Cortex of kidney (tissue), 1 donor: ENCODE measurements at places on chromosomes 6 and 20.

DNA sequence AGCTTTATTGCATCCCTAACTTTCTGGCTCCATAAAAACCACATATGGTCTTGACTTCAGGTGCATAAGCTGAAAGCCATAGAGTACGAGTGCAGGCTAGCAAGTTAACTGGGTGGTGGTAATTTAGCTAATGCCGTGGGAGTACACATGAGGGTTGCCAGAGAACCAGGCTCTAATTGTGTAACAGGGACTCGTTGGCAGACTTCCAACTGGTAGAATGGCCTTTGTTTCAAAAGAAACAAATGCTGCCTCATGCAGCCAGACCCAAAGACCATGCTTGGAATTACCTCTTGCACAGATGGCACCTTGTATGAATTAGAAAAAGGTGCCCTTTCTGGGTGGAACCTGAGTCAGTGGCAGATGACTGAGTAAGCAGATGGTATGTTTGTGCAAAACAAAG is 73.2 kb downstream of the LY86 start:
- DNase-seq, result no peak

DNA sequence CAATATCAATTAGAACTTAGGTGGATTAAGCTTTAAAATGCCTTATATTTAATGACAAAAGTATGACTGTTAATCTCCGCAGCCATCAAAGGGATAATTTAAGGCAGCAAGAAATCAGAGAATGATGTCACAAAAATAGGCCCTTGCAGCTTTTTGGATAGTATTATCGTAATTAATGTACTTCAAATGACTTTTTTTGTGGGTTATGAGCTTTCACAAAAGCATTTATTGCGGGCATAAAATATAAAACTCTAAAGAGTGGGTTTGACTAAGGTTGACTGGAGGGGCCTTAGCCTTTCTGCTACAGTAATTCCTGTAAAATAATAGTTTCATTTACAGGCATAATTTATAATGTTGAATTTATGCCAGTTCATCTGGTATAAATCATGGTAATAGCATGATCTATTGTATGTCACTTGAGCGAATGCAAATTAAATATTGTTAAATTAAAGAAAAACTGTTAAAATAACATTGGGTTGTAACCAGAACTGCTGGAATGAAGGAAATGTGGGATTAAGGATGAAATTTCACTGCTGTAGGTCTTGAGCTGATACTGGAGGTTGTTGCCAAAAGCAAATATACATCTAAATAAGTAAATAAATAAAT is 78.5 kb upstream of the ZFP64 start:
- DNase-seq, result no peak

DNA sequence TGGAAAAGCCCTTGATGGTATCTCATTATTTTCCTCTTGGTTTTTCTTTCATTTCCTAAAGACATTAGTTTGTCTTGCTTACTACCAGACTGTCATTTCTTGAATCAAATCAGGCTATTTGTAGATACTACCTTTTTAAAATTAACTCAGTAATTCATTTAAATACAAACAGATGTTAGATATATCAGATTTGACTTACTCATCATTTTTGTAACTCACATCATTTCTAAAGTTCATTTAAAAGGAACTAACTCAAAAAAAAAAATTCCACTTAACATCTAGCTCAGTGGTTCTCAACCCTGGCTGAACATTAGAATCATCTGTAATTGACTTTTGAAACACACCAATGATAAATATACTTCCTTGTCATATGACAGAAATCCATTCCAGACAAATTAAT is 48.2 kb upstream of the TINAG start:
- no peak for DNase-seq

- no peak for DNase-seq
Observed at GRCh38 chr6:161100072-161100471, 108.5 kb downstream of the MAP3K4 start.

- no peak for DNase-seq
Observed at GRCh38 chr6:153032255-153032882, 29.9 kb upstream of the MTRF1L start.

DNA sequence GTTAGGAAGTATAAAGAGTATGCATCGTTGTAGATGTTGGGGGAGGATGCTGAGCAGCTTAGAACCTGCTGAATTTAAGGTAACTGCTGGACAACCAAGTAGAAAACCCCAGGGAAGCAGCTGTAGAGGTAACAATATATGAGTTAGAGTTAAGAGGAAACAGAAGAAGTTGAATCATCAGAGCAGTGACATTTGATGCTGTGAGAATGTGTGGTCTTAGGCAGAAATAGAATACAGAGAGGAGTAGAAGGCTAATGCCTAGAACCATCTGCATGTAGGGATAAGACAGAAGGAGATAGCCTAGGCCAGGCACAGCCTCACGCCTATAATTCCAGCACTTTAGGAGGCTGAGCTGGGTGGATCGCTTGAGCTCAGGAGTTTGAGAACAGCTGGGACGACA is 22.6 kb upstream of the DYNLRB1 start:
- DNase-seq, result no peak

DNA sequence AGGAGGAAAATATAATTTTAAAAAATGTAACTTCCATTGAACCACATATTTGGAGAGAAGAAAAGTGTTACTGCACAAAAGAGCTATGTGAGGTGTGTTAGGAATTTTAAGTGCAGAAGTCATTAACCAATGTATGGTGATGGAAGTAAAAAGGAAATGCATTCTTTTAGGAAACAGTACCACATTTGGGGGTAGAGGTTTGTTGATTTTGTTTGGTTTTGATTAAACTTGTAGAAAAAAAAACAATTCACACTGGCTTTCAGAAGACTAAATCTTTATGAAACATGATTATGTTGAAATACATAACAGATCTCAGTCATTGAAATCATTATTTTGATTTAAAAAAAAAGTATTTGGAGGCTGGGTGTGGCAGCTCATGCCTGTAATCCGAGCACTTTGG is 1287.0 kb upstream of the GJE1 start:
- no peak for DNase-seq

GRCh38 chr6:45469663-45470062 is 91.9 kb upstream of the SUPT3H start:
- no peak for DNase-seq

DNA sequence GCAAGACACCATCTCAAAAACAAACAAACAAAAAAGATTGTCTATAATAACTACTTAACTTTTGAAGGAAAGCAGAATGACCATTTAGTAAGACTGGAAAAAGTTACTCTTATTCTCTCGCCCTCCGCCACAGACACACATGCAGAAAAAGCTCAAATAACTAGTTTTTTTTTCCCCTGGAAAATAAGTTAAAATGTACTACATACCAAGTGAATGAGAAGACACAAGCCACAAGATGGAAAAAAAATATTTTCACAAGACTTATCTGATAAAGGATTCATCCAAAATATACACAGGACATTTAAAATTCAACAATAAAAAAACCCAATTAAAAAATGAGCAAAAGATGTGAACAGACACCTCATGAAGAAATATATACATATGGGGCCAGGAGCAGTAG is 31.9 kb downstream of the NUDT3 start:
- no peak for DNase-seq

GRCh38 chr20:43554369-43554768 is 4.5 kb upstream of the SGK2 start:
- no peak for DNase-seq

GRCh38 chr6:34985236-34985635 is 96.2 kb downstream of the ANKS1A start:
- no peak for DNase-seq

- no peak for DNase-seq
Observed at GRCh38 chr20:25173886-25174308, 21.6 kb upstream of the ENTPD6 start.

DNA sequence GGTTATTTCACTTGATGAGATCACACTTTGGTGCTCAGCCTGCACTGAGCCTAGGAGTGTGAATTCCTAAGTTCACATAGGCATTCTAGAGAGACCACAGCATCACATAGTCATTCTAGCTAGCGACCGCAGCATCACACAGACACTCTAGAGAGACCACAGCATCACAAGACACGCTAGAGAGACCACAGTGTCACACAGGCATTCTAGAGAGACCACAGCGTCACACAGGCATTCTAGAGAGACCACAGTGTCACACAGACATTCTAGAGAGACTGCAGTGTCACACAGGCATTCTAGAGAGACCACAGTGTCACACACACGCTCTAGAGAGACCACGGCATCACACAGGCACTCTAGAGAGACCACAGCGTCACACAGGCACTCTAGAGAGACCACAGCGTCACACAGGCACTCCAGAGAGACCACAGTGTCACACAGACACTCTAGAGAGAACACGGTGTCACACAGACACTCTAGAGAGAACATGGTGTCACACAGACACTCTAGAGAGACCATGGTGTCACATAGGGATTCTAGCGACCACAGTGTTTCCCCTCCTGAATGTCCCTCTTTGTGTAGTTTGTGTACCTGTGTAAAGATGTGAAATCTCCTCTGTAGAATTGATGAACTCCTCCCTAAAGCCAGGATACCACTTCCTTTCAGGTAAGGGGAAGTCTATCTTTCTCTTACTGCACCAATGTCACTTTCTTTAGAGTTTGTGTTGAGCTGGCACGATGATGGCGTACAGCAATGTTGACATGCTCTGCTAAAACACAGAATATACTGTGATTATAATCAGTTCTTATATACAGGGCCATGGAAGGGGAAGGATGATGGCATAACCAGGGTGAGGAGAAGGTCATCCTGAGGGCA is 169.4 kb downstream of the ZDHHC14 start:
- DNase-seq, result no peak

- no peak for DNase-seq
Observed at GRCh38 chr6:2797564-2798031, 32.4 kb downstream of the WRNIP1 start.

GRCh38 chr20:51350941-51351631 is 191.4 kb downstream of the NFATC2 start:
- no peak for DNase-seq

DNA sequence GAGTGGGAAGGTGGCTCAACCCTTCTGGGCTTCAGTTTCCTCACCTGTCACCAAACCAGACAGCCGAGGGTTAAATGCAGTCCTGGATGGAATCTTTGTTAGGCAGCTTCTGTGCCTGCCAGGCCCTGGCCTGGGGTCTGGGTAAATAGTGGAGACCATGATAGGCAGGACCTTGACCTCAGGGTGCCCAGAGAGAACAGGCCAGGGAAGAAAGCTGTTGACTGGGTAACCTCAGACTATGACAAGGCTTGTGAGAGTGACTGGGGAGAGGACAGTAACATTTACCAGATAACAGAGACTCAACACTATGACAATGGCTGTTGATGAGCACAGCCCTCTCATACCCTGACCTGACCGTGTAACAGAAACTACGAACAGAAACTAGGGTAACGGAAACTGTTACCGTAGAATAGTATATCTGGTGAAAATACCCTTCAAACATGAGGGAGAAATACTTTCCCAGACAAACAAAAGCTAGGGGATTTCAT is 218.3 kb downstream of the PREX1 start:
- DNase-seq, result no peak

- no peak for DNase-seq
Observed at GRCh38 chr6:142647449-142648035, 297.4 kb downstream of the HIVEP2 start.

DNA sequence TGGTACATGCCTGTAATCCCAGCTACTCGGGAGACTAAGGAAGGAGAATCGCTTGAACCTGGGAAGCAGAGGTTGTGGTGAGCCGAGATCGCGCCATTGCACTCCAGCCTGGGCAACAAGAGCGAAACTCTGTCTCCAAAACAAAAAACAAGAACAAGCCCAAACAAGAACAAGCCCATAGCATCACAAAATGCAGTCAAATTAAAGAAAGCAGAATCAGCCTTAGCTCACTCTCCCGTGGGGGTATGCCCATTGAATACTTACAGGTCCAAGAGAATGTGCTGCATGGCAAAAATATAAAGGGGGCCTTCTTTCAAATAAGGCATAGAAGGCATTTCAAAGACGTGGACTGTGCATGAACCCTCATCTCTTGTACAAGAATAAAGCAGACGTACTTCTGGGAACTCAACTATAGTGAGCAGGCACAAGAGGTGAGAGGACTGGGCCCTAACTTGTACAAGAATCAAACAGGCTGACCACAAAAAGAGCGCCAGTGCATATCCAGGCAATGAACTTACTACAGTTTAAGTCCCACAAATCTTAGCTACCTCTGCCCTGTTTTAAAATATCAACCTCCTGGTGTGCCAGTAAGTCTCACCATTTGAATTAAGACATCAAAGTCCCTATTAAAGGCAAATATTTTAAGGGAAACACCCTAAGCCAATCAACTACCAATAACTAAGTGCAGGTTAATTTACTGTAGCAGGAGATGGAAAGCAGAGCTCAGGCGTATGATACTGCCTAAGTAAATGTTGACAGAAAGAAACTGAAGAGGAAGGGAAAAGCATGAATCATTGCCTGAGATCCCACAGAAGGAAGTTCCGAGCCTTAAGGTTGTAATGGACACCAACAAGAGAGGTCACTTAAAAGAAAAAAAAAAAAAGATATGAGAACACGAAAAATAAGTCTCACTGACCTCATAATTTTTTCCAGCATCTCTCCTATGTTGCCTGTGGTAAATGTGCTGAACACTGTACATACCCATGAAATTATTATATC is 37.4 kb downstream of the TOMM6 start:
- DNase-seq, result no peak

- no peak for DNase-seq
Observed at GRCh38 chr20:62741701-62742491, 33.3 kb downstream of the NTSR1 start.

DNA sequence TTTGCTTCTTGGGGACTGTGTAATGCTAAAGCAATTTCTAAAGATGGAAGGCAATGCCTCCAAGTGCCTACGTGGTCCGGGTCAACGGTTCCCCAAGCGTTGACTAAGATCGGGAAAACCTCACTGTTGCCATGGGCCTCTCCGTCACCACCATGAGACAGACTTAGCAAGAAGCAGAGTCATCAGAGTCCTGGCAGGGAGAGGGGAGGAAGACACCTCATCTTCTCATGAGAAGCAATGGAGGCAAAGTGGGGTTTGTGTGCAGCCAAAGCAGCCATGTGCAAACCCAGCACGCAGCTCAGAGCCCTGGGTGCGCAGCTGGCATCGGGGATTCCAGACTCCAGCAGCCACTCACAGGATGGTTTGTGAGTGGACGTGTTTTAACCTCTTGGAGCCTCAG is 111.4 kb downstream of the SYNDIG1 start:
- DNase-seq, result no peak

GRCh38 chr20:36115925-36116324 is 38.6 kb upstream of the EPB41L1 start:
- DNase-seq, result no peak
